ENCODE measurements at places on chromosomes 7 and 10.

DNA sequence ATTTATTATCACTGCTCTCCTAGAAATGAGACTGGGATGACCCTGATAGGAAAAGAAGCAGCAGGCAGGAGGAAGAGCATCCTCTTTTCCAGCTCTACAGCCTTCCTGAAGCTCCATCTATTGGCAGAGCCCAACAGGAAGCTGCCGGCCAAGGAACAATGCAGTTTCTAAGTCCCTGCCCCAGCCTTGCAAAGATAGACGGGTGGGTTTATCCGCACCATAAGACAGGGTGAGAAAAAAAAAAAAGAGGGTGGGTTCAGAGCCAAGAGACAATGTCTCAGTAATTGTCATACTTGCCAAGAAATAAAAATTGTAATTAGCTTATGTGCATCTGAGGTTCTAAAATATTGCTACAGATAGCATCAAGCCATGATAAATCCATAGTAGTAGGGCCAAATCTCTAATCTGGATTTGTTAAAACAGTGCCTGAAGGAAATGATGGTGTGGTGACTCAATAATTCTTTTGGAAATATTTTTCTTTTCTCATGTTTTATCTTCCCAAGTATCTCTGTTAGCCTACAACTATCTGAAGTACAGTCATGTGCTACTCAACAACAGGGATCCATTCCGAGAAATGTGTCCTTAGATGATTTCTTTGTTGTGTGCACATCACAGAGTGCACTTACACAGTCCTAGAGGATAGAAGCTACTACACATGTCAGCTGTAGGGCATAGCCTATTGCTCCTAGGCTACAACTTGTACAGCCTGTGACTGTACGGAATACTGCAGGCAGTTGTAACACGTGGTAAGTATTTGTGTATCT, 242.9 kb upstream of the CXCL12 start:
- DNase-seq: no peak

- DNase-seq: no peak
Measured at GRCh38 chr7:117145333-117145732, 177.5 kb downstream of the WNT2 start.

DNA sequence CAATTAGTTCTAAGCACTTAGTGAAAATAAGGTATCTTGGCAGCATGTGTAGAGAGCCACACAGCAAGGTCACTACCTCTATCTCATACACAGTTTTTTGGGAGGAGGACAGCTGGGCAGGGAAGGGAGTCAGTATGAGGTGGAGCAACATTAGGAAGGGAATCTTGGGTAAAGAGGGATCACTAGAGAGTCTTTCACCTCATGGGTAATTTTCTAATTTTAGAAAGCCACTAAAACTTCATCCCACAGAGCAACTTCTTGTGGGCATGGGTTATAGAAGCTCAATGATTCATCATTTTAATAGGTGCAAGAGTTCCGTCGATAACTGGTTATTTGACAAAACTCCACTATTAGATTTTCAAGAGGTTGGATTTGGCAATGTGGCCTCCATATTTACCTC, 2.5 kb downstream of the NRAP start:
- no peak for DNase-seq

- DNase-seq: no peak
Measured at GRCh38 chr7:40612298-40612697, 477.5 kb downstream of the SUGCT start.

GRCh38 chr7:44561962-44562621, 11.6 kb downstream of the DDX56 start:
- no peak for DNase-seq

DNA sequence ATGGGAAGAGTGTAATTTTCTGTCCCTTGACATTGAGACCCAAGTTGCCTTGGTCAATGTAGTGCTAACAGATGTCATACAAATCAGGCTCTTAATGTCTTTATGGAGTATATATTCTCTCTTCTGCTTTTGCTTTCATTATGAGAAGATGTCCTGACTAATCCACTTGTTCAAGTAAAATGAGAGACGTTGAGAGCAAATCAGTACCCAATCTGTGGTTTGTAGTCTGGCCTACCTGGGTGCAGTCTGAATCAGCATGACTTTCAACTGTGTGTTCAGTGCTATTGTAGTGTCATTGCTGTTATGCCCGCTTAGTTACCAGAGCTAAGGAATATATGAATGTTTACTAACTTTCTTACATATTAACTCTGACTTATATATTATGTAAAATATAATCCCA, 612.4 kb downstream of the ANKRD7 start:
- DNase-seq: no peak

DNA sequence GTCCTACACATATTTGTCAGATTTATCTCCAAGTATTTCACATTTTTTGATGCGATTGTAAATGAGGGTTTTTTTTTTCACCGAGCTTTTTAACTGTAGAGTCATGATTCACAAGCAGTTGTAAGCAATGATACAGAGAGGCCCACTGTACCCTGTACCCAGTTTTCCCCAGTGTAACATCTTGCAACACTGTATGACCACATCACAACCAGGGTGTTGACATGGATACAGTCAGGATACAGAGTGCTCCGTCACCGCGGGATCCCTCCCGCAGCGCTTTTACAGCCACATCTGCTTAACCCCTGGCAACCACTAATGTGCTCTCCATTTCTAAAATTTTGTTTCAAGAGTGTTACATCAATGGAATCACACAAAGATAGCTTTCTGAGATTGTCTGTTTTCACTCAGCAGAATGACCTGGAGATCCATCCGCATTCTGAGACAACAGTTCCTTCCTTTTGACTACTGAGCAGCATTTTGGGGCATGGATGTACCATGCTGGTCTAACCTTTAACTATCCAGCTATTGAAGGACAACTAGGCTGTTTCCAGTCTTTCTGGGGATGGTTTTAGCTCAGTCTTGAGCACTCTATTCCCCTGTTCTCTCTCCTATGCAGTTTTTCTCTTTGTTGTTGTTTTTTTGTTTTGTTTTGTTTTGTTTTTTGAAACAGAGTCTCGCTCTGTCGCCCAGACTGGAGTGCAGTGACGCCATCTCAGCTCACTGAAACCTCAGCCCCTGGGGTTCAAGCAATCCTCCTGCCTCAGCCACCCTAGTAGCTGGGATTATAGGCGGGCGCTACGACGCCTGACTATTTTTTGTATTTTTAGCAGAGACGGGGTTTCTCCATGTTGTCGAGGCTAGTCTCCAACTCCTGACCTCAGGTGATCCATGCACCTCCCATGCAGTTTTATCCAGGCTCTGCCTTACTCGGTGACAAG, 25.9 kb downstream of the GPRIN2 start:
- DNase-seq: no peak

DNA sequence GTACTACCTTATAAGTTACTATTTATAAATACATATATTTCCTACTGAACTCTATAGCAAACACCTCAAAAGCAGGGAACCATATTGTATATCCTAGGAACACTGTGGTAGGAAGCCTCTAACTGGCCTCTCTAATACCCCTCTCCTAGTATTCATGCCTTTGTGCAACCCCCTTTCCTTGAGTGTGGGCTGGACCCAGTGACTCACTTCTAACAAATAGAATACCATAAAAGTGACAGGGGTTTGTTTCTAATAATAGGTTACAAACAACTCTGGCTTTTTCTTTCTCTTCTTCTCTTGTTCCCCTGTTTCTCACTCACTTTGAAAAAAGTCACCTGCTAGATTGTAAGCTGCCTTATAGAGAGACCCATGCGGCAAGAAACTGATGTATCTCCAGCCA, 51.6 kb upstream of the MACC1 start:
- DNase-seq: no peak

- no peak for DNase-seq
Measured at GRCh38 chr10:60652628-60653027, 125.7 kb upstream of the CDK1 start.

GRCh38 chr7:50446542-50446960, 3.6 kb downstream of the FIGNL1 start:
- DNase-seq: no peak

Measured in activated T-cell treated with anti-CD3 and anti-CD28 coated beads for 1 hour (primary cell).